ENCODE measurements at places on chromosomes 3 and 15.
A peak's percentile ranks its signal among the peaks of the same experiment; 100 is the strongest.

GRCh38 chr3:8489278-8489792 is 12.3 kb upstream of the LMCD1 start:
- DNase-seq: no peak

DNA sequence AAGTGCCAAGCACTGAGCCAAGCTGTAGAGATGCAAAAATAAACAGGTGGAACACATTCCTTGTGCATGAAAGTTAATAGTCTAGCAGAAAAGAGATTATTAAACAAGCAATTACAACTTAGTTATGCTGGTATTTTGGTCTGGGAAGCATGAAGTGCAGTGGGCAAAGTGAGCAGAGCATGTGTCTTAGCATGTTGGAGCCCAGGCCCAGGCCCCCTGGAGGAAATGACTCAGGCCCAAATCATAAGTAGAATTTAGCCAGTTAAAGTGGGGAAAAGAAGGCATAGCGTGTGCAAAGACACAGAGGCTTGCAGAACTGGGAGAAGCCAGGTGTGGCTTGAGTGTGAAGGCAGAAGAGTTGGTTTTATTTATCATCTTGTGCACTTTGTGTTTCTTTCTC is 163.8 kb upstream of the ATP11B start:
- DNase-seq: no peak

DNA sequence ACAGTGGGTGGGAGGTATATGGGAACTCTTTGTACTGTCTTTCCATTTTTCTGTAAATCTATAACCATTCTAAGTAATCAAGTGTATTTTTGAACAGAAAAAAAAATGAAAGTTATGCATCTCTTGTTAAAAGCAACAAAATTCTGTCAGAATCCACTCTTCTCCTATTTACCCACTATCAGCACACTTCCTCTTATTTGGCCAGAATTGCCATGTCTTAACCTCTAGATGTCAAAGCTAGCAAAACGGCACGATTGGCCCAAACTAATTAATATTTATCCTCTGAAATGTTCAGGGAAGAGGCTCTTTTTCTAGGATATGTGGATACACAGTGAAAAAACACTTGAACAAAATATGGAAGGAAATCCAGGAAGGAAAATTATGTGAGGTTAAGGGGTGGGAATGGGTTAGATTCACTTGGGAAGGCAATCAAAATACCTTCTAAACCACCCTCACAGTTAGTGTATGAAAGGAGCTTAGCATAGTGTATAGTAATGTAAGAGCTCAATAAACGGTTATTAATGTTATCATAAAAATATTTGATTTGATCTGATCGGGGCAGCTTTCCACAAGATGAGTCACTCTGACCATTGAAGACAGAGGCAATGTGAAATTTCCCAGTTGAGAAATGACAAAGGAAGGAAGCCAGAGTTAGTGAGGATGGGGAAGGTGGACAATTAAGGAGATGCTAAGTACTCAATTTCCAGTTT is 20.1 kb upstream of the TGFBR2 start:
- no peak for DNase-seq

- peak; percentile 77 for DNase-seq
Observed at GRCh38 chr15:73936588-73937290, 10.5 kb downstream of the LOXL1 start.
